ENCODE measurements at places on chromosomes 2 and 18. TPM values are rescaled to one million over a fixed set of nuclear protein-coding genes. Genes with fewer than 3 reads are reported as not detected.

DNA sequence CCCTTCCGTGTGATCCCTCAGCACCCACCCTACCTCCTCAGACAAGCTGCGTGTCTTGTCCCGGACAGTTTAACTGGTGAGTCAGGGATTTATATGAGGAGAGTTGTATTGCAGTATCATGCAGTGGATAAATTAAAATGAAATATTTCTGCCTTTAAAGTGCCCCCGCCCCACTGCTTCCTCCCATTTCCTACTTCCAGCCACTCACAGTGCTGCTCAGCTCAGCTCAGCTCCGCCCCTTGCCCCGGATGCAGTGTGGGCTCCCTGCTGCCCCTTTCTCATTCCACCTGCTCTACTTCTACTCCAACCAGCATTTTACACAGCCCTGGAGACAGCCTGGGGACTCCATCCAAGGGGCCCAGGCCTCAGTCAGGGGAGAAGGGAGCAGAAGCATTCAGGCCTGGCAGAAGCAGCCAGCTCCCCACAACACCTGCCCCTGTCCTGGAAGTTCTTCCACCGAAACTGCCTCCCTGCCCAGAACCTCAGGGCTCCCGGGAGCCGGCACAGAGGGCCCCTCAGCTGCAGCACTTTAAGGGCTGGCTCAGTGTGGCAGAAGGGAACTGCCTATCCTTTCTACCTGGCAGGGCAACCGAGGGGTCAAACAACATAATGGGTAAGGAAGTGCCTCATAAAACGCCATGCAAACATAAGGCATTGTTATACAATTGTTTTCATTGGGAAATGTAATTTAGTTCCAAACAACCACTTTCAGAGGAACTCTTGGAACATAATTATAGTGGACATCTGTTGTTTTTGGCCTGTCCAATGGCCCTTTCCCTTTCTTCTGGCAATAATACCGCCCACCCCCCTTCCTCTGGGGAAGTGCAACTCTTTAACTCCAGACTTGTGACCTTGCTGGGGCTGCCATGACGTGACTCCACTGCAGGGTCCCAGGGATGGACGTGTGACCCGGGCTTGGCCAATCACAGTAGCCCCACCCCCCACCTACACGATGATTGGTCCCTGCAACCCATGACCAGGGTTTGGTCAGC is 102.3 kb downstream of the LIPG start:
- no peak for DNase-seq

- DNase-seq, result no peak
These were observed 111.5 kb downstream of the MCFD2 start for GRCh38 chr2:46803911-46804670.

DNA sequence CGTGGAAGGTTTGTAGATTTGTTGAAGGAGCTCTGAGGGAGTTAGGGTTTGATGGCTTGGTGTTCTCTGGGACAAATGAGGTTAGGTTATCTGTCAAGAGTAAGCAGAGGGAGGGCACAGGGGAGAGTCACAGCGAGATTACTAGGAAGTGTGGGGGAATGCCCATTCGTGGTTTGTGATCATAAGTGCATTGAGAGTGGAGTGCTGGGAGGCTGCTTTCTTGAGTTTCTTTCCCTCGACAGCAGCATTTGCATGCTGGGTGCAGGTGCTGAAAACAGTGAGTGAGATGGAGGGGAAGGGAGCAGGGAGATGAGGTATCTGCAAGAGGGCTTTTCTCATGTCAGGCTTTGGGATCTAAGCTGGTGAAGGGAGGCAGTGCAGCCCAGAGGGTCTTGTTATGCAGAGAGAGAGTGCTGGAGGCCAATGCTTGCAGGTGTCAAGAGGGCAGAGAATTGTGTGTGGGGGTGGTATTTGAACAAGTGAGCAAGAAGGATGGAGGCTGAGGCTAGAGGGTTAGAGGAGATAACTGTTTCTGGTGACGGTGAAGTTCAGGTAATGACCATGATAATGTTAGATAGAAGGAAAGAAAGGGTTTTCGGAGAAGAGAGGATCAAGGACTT is 8.8 kb downstream of the RALB start:
- no peak for DNase-seq

- no peak for DNase-seq
These were observed 104.2 kb downstream of the MTCL1 start for GRCh38 chr18:8809514-8809913.

- no peak for DNase-seq
These were observed 4.9 kb downstream of the TM4SF20 start for GRCh38 chr2:227374158-227374557.

DNA sequence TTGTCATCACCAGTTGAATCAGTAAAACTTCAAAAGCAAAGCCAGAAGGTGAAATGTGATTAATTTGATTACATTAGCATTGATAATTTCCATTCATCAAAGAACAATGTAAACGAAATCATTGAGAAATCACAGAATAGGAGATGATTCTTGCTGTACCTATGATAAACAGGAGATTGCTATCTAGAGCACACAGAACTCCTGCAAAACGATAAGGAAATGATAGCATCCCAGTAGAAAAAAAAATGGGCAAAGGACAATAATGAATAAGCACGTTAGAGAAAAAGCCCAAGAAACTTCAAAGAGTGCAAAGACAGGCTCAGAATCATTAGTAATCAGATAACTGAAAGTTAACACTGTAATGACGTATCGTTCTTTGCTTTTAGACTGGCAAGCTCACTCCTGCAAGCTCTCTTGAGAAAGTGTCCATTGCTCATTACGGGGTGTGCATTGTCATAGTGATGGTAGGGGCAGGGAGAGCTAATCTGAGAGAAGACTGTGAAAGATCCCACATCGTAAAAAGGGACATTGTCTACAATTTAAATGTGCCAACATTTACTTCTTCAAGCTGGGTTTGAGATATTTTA is 143.6 kb downstream of the SPP2 start:
- DNase-seq, result no peak

GRCh38 chr2:150653351-150653750 is 165.9 kb upstream of the RND3 start:
- no peak for DNase-seq

- DNase-seq, result no peak
These were observed 78.1 kb downstream of the IRS1 start for GRCh38 chr2:226721541-226721940.

GRCh38 chr2:25582077-25582830 is 91.1 kb downstream of the DTNB start:
- DNase-seq, result no peak

- no peak for DNase-seq
These were observed 171.6 kb downstream of the MBD2 start for GRCh38 chr18:54052732-54053429.

GRCh38 chr2:239012936-239013677 is 165.2 kb downstream of the TWIST2 start:
- peak; percentile 29 for DNase-seq

DNA sequence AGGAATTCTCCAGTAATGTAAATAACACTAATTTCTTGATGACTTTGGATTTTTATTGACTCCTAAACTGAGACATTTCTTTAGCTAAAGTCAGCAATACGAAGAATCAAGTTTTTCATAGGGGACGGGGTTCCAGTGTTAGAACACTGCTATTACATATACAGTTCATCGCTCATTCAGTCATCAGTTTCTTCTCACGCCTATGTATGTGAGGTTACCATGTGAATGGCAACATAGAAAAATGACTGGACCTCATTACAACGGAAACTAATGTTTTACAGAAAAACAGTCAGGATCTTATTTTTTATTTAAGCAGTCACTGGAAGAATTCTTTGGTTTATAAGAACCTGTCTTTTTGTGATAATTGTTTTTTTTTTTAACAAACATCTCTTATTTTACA is 56.4 kb downstream of the THADA start:
- DNase-seq, result no peak

GRCh38 chr2:9779596-9780264 is 63.5 kb upstream of the TAF1B start:
- no peak for DNase-seq

DNA sequence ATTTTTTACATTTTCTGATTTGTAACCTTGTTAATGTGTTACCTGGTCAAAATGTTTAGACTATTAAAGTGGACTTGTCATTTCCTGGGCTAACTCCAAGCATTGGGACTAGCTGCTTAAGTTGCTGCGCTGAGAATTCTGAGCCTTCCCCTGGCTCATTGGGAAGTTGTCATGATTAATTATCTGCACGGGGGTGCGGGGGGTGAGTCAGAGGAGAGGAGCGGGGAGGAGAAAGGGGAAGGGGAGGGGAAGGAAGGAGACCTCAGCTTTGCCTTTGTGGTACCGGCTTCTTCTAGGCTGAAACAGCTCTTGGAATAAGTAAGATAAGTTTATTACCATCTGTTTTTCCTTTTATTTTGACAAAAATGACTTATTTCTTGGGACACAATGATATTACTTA is 52.9 kb upstream of the APCDD1 start:
- no peak for DNase-seq

DNA sequence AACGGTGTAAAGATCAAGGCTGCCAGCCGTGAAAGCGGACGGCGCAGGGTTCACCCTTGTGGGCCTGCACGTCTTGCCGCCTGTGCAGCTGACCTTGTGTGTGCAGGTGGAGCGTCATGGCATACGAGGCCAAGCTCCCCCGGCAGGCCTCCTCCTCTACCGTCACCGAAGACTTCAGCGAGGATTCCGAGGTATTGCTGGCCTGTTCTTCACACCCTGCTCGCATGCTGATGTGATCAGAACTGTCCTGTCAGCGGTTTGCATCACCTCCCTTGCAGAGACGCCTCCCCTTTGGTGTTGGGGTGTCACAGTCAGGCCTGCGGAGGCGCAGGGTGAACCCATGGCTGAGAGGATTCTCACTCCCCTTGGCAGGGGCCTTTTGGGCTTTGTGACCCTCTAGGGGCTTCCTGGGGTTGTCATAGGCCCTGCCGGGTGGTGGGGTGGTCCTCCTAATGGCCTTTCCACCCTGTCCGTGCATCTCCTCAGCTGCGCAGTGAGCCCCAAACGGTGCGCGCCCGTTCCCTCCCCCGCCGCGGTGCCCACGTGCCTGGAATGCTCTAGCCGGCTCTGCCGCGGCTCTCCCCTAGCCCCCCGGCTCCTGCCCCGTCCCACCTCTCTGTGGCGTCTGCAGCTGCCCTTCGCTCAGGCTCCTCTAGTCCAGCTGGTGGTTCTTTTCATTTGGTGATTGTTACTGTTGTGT is 92.5 kb downstream of the DGKD start:
- peak; percentile 60 for DNase-seq

DNA sequence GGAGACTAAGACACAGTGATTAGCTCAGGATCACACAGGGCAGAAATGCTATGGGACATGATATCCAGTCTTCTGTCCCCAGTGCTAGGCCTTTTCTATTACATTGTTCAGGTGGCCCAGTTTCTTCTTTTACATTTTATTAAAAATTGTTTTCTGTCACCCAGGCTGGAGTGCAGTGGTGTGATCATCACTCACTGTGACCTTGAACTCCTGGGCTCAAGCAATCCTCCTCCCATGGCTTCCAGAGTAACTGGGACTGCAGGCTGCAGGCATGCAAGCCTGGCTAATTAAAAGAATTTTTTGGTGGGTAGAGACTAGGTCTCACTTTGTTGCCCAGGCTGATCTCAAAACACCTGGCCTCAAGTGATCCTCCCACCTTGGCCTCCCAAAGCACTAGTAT is 15.4 kb downstream of the PDK1 start:
- DNase-seq, result no peak

DNA sequence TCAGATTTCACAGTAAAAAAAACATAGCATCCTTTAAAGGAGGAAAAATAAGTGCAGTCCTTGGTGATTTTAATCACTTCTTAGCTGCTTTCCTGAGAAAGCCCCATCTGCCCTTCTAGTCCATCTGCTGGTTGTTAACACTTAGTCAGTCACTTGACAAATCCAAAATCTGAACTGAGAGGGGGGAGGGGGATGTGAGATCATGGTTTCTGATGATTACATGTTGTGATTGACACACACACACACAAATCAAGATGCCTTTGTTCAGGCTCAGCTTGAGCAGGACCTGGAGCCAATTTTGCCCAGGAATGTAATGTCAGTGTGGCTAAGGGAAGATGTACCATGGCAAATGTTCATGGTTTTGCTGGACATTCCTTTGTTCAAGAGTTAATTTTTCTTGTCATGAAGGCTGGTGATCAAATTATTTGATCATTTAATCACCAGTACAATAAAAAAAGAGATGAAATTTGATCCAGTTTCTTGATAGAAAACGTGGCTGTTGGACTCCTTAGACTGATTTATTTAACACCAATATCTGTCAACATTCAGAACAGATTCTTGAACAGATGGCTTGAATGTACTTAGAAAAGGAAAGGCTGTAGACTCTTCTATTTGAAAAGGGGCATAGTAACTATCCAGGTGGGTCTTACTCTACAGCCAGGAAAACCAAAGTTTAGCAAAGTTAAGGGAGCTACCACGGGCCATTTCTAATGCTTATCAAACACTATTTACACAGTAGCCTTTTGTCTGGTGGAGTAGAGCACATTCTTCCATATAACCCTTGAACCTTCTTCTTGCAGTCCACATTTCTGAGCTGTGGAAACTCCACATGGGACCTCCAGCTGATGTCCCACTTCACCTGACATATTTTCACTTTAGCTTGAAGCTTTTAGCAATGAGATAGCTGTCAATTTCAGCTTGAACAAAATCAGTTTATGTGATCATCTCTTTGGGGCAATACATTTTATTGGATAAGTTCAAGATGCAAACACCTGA is 408.7 kb downstream of the PIK3C3 start:
- DNase-seq, result no peak

GRCh38 chr2:30332791-30333453 is 101.6 kb downstream of the LBH start:
- DNase-seq, result peak; percentile 84

DNA sequence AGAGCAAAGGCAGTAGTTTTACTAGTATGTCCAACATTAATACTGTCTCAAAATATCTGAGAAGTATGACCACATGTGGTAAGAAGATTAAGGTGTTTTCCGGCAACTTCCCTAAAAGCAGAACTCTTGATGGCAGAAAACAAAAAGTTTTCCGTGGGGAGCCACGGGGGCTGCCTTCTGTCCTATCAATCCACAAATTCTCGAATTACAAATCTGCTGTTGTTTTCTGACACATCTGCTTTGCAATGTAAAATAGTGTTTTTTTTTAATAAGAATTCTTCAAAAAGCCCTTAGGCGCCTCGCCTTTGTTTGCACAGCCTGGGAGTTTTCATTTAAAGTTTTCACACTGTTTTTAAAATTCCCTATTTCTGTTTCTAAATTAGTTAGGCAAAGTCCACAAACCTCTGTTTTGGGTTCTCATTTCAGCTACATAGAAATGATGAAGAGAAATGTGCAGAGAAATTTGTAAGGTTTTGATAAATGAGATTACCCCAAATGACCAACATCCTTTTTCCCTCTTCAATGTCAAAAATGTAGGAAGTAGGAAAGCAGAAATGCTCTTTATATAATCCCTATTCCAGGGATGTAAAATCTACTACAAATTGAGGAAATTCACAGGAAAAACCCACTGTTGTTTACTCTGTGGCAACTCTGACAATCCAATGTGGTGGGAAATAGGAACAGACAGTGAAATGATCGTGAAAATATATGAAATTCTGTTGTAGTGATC is 385.8 kb downstream of the ZEB2 start:
- no peak for DNase-seq

The TMEM18 gene
- total RNA-seq, result 26.7 TPM

The KLF11 gene
- 6.1 TPM for total RNA-seq

The BOK gene
- 2.2 TPM for total RNA-seq

The GKN2 gene
- total RNA-seq, result not detected

The SH3BP4 gene
- not detected for total RNA-seq

All from natural killer cell treated with Interleukin-12 subunit alpha and Interleukin-12 subunit beta and Interleukin-15 and Interleukin-18, amount 100 ng/mL, for 72 hours (primary cell).